ENCODE measurements at places on chromosomes 4 and X. TPM values are rescaled to one million over a fixed set of nuclear protein-coding genes. Genes with fewer than 3 reads are reported as not detected.

GRCh38 chr4:85005865-85006377, 39.4 kb upstream of the WDFY3 start:
- DNase-seq, result no peak

DNA sequence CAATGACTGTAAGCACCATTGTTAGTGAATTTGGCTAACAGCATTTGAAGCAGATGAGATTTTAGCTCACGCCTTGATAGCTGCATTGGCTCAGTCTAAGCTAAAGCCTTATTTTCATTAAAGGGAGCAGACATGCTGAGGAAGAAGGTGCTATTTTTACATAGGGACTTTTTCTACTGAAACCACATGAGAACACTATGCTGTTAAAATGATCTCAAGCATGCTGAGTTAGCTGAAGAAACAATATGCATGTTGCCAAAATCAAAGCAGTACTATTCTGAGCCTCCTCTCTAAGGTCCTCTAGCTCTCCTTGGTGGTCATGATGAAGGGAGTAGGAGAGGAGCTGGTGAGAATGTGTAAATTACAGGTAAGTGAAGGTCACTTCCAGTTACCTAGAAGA, 134.4 kb upstream of the JADE1 start:
- no peak for DNase-seq

GRCh38 chrX:69148946-69149345, 16.3 kb downstream of the PJA1 start:
- DNase-seq, result no peak

GRCh38 chr4:182717788-182718583, 199.2 kb downstream of the DCTD start:
- DNase-seq, result no peak

DNA sequence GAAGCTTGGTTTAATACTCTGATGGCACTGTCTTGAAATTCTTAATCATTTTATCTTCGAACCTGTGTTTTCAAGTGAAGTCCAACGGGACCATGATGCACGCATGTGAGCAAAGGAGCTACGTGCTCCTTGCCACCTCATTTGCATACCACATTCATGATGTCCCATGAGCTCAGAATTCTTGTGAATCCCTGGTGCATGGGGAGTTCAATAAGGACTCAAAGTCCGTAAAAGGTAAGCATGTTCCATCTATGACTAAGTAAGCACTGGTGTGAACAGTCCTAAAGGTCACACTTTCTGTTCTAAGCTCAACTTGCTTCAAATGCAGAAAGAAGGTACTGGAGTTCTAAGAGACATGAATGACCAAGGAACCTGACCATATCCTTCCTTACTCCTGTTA, 13.1 kb upstream of the GPM6B start:
- DNase-seq, result no peak

GRCh38 chr4:53490161-53490956, 100.9 kb downstream of the LNX1 start:
- DNase-seq, result no peak

GRCh38 chrX:132369617-132370326, 119.1 kb downstream of the MBNL3 start:
- DNase-seq, result peak; percentile 65

DNA sequence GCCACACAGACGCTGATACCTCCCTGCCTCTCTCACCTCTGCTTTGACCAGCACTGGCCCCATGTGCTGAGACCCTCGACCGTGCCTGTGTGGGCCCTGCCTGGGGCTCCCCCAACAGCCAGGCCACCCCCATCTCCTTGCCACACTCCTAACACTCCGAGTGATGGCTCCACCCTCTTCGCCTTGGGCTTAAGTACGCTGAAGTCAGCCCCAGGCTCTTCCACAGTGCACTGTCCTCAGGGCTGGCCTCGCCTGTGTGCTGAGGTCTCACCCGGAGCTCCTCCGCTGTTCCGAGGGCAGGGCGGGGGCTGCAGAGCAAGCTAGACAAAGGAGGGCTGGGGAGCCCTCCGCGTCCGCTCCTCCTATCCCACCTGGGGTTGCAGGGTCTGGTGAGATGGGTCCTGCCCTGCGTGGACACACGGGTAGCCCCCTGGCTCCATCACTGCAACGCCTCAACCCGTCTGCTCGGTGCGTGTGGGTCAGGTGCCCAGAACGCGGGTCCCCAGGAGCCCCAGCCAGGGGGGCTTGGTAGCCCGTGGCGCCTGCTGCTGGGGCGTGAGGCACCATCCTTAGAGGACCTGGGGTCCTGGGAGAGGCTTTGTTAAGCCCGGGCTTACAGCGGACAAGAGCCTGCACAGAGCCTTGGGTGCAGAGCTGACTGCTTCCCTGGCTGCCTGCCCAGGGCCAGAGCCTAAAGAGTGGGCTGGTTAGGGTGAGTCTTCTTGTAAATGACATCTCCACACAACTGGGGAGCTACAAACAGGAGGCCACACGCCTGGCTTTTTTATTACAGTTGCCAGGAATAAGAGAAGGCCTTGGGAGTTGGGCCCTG, 42.6 kb upstream of the NKX1-1 start:
- peak; percentile 37 for DNase-seq

GRCh38 chr4:5138389-5138788, 87.1 kb downstream of the STK32B start:
- no peak for DNase-seq

DNA sequence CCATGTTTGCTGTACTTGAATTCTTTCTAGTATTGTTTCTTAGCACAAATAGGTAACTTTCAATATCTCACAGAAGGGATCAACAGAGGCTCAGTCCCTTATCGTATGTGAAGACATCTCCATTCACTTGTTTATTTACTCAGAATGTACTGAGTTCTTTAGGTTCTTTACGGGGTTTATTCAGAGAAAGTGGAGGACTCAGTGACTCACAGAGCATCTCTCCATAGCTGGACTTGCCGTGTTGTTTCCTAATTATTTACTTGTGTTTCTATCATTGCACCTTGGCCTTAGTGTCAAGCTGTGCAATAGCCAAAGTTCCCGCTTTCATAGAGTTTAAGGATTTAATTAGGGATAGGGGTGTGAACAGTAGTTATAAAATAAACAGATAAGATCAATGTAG, 57.1 kb downstream of the RHOH start:
- DNase-seq, result no peak

- DNase-seq, result no peak
Measured at GRCh38 chrX:33906971-33907370, 225.1 kb downstream of the FAM47A start.

DNA sequence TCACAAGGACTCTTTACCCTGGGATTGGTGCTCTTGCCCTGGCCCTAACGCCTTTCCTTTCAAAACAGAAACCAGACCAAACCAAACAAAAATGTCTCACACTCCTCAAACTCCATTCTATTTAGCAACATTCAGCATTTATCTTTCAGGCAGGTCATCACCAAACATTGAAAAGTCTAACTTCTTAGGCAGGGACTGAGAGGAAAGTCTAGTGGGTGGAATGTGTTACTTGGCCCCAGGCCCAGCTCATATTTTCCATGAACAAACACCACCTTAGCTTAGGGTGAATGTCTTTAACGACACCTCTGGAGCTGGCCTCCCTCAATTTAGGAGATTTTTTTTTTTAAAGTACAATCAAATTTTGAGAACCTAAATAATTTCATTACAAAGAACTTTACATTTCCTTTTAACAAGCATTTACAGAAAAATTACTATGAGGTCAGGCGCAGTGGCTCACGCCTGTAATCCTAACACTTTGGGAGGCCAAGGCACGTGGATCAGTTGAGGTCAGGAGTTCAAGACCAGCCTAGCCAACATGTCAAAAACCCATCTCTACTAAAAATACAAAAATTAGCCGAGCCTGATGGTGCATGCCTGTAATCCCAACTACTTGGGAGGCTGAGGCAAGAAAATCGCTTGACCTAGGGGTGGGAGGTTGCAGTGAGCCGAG, 10.2 kb upstream of the N4BP2 start:
- peak; percentile 91 for DNase-seq

- DNase-seq, result no peak
Measured at GRCh38 chrX:85243761-85244449, at the start of the genes SATL1 and ZNF711. Gene SATL1 (minus strand): TSS chrX:85243779. CDS start chrX:85108968, 134,811 bp downstream. Gene ZNF711 (plus strand): TSS chrX:85243991. CDS start chrX:85247573, 3,582 bp downstream.

- DNase-seq, result no peak
Measured at GRCh38 chr4:3634894-3635820, 102.9 kb upstream of the LRPAP1 start.

DNA sequence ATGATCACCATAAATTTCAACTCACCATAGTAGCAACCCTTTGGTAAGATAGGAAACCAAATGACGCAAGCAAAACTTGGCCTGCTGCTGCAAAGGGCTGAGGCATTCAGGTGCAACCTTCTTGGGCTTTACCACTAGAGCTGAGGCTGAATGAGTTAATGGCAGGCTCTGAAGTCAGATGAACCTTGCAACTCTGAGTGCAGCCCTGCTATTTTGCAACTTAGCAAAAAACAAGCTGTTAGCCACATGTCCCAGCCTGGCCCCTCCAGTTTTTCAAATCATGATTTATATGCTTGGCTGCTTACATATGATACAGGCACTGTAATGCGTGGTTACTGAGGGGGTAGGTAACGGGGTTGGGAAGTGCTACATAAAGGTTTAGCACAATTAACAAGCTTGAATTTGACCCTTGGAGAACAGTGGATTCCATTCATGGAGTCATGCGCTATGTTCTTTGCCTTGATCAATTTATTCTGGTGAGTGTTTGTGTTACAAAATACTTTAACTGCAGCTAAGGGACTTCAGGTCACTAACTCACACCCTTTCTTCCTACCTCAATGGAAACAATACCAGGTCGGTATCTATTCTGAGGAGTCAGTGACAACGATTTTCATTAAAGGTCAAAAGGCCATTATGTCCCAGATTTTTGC, 80.5 kb upstream of the PPARGC1A start:
- DNase-seq, result peak; percentile 62

DNA sequence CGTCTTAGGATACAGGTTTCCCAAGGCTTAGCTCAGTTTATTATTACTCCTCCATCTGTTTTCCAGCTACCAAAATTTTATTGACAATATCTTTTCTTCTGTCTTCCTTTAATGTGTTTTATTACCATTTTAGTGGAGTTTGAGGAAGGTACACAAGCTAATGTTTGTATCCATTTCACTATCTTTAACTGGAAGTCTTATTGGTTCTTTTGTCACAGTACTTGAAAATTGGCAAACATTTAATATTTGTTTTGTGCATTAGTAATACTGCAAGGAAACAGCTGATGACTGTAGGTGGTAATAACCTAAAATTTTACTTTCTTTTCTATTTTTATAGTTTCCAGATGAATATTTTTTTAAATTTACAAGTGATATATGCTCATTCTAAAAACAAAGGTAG, 9.3 kb upstream of the ARL9 start:
- DNase-seq, result no peak

DNA sequence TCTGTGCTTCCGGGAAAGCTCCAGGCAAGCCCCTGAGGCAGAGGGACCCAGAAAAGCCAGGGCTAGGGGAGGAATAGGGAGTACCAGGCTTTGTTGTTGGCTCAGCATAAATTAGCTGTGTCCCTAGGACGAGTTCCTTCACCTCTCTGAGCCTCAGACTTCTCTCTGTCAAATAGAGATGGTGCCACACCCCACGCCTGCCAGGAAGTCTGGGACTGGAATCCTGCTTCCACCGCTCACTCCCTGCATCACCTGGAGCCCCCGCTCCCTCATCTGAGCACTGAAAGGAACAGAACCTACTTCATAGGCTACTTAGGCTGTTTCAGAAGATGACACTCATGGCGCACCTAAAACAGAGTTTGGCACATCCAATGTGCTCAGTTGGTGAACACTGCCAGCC, 8.1 kb upstream of the JAKMIP1 start:
- DNase-seq, result no peak

The VSIG4 gene
- 16.1 TPM for total RNA-seq

The MAGEE2 gene
- total RNA-seq, result not detected

The IQSEC2 gene
- 2.5 TPM for total RNA-seq

The CT45A10 gene
- total RNA-seq, result 0.45 TPM

The CLDN2 gene
- total RNA-seq, result 6.0 TPM

The CENPVL2 gene
- total RNA-seq, result not detected

The LIMCH1 gene
- total RNA-seq, result 9.8 TPM

Data from left lobe of liver (tissue), 2 donors.